Lung (tissue), 17 donors: ENCODE measurements at places on chromosomes 5 and 9.

DNA sequence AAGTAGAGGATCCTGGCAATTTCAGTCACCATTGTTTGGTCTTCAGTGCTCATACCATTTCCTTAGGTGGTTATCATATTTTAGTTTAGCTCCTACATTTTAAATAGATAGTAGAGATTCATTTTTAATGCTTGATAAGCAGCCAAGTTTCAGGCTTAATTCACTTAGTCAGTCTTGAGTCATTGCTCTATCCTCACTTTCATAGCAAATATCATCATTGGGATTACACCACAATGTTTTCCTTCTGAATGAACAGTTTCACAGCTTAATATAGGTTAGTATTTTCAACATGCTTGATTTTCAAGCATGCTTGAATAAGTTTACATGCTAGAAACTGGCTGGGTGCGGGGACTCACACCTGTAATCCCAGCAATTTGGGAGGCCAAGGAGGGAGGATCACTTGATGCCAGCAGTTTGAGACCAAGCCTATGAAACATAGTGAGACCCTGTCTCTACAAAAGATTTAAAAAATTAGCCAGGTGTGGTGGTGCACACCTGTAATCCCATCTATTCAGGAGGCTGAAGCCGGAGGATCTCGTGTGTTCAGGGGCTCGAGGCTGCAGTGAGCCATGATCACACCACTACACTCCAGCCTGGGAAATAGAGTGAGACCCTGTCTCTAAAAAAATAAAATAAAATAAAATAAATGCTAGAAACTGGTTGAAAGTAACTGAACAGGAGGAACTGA, 339.9 kb downstream of the ADGRV1 start:
- no peak for DNase-seq

DNA sequence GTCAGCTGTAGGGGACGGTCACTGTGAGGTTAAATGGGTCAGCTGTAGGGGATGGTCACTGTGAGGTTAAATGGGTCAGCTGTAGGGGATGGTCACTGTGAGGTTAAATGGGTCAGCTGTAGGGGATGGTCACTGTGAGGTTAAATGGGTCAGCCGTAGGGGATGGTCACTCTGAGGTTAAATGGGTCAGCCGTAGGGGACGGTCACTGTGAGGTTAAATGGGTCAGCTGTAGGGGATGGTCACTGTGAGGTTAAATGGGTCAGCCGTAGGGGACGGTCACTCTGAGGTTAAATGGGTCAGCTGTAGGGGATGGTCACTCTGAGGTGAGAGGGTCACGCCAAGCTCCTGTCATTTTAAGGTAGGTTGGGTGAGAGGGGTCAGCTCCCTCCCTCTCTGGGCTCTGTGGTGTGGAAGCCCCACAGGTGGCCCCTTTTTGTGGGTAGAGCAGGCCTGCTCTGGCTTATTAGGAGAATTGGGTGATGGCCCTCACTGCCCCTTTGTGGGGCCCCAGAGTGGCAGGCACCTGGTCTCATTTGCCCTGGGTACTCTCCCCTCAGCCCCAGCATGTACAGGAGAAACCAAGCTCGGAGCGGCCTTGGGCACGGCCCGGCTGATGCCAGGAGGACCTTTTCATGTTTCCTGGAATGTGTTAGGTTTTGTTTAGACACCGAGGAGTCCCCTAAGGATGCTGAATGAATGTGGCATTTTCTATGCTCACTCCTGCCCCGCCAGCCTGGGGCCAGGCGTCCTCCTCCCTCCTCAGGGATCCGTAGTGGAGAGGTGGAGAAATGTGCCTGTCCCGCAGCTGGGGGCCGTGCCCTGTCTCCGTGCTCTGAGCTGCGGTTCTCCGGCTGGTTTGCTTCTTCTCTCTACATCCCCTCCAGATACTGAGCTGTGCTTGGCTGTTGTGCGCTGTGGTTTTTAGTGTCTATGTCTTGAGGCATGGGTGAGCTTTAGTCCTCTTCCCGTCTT, 31.4 kb downstream of the AHRR start:
- DNase-seq: no peak

DNA sequence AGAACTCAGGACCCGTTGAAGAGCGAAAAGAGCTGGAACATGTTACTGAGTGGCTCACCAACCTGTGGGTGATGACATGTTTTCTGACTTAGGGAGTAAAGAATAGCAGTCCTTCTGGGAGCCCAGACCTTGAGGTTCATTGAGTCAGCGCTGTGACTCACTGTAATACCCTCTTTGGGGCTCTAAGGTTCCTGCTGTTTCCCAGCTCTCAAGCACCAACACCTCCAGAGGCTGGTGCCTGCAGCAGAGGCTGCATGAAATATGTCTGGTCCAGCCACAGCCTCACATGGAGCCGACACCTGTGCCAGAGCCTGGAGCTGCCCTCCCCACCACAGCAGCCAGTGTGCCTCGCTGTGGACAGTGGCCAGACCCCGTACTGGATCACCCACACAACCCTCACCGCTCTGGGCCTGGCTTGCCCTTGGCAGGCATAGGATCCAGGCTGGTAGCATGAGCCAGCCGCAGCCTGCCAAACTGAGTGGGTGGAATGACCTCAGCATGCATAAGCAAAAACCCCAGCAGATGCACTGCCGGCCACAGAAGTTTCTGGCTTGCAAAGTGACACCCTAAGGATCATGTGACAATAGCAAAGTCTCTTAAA, 143.5 kb upstream of the MRPS30 start:
- no peak for DNase-seq

DNA sequence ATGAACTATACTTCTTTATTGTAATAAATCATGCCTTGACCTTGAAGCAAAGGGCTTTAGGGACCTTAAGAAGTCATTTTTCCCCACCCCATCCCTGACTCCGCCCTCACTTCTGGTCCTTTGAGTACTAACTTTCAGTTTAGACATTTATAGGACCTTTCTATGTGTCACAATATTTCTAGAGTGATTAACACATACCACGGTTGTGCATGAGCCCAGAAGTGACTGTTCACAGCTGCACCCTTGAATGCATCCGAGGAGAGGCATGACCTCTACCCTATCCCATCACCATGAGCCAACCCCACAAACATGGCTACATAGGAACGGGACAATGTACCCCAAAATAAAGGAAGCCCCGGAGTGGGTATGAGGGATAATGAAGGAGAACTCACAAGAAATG, 160.3 kb downstream of the HSD17B3 start:
- no peak for DNase-seq

GRCh38 chr5:75037106-75037505, 15.3 kb downstream of the GCNT4 start:
- DNase-seq: no peak

DNA sequence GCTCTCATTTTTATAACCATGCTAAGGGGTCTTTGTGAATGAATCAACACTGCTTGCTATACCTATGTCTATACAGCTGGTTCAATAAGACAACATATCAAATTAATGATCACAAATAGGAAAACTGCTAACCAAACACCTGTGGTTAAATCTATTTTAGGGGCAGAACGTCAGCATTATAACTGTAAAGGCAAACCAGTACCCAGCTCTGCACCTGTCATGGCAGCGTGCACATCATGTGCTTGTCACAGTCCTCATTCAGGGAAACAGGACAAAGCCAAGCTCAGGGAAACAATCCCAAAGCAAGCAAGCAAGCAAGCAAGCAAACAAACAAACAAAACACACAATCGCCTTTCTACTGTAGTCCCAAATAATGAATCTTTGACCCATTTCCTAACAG, 277.7 kb upstream of the DAP start:
- no peak for DNase-seq

DNA sequence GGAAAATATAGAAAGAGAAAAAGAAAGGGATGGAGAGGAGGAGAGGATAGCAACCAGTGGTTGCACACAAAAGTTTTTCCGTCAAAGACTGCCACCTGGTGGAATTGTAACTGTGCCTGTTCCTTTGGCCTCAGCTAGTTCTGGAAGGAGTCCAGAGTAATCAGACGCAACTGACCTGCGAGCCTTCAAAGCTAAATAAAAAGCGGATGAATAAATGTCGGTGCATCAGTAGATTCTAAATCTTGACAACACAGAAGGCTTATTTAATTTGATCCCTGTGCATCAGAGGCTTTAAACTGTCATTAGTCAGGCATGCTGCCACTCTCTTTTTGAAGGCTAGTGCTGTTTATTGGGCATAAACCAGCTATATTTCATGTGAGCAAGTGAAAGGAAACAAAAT, 132.9 kb upstream of the ACO1 start:
- DNase-seq: peak; percentile 81

DNA sequence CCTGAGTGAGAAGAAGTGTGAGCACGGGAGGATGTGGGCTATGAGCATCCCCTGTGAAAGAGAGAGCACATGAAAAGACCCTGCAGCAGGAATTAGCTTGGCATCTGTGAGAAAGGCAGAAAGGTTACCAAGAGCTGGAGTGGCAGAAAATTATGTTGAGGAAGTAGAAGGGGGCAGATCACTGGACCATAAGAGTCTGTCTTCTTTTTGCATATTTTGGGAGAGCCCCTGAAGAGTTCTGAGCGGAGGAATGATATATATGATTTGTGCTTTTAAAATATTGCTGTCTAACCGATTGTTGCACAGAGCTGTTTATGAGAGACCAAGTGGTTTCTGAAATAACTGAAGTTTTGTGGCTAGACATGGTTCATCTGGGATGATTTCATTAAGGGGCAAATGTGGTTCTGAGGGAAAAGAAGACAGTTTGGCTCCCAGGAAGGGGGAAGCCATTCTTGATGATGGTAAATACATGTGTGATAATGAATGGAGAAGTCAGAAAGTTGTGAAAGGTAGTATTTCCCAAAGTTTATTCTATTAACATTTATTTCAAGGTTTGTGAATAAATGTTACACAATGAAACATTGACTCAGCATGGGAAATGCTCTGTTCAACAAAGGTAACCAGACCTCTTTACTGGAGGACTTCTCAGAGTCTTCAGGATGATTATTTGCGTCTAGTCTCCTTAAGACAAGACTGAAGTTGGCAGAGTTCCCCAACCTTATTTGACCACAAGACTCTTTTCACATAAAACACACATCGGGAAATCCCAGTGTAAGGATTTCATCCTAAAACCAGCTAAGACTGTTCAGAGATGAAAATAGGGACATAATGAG, 31.5 kb upstream of the ADRB2 start:
- no peak for DNase-seq
